ENCODE measurements at places on chromosomes 6 and 20. TPM values are rescaled to one million over a fixed set of nuclear protein-coding genes. Genes with fewer than 3 reads are reported as not detected.

GRCh38 chr6:156402227-156402626, 375.0 kb upstream of the ARID1B start:
- H3K36me3 ChIP-seq: no peaks in the 10 kb centered on the region
- peaks cover 15% of the 10 kb centered on the region for H3K4me1 ChIP-seq
- no peak overlapping the region for H3K27ac ChIP-seq
- no peak for DNase-seq

GRCh38 chr20:35742741-35743523, 872 bp upstream of the RBM39 start:
- no peak for DNase-seq
- H3K27ac ChIP-seq: peak overlapping the region; percentile 100
- H3K4me1 ChIP-seq: peaks cover 29% of the 10 kb centered on the region
- H3K36me3 ChIP-seq: peaks cover 35% of the 10 kb centered on the region
- H3K4me3 ChIP-seq: peak overlapping the region; percentile 98

DNA sequence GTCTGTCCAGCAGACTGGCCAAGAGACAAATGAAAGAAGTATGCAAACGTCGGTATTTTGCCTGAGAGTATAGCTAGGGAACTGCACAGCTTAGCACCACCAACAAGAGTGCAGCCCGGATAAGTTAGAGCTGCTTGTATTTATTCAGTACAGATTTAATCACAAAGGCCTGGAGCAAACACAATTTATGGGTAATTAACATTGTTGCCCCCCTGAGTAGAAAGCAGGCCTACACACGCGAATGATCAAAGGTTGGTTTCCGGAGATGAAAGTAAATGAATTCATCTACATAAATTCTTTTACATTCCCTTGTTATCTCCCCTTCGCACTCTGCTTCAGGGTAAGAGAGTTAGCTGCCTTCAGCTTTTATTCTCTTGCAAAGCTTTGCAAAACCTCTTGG, 24.7 kb upstream of the CRISP1 start:
- no peak overlapping the region for H3K27ac ChIP-seq
- H3K27me3 ChIP-seq: peaks cover 99% of the 10 kb centered on the region
- no peak for DNase-seq
- H3K36me3 ChIP-seq: peaks cover 27% of the 10 kb centered on the region
- peaks cover 36% of the 10 kb centered on the region for H3K4me1 ChIP-seq

- H3K4me1 ChIP-seq: peaks cover 24% of the 10 kb centered on the region
- DNase-seq: no peak
- H3K36me3 ChIP-seq: peaks cover 27% of the 10 kb centered on the region
- H3K27me3 ChIP-seq: no peaks in the 10 kb centered on the region
Measured at GRCh38 chr6:3451498-3451897, 5.4 kb downstream of the SLC22A23 start.

DNA sequence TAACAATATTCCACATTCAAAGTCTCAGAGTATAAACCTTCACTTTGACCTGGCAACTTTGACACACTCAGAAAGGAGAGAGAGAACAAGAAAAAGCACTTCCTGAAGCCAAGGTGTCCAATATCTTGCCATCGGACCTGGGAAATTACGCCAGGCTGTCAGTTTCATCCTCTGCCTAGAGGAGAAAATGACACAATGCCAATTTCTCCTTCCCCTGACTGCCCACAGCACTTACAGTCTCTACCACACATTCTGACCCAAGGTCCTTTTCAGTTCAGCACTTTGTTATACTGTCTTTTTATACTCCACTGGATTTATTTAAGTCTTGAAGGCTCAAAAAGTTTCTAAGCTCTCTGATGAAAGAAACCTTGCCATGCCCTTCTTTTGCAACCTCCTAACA, 250.4 kb downstream of the GMPR start:
- no peaks in the 10 kb centered on the region for H3K36me3 ChIP-seq
- peaks cover 15% of the 10 kb centered on the region for H3K4me1 ChIP-seq
- H3K4me3 ChIP-seq: no peak overlapping the region
- H3K27me3 ChIP-seq: no peaks in the 10 kb centered on the region
- H3K27ac ChIP-seq: no peak overlapping the region

- DNase-seq: no peak
- H3K27ac ChIP-seq: no peak overlapping the region
- peaks cover 13% of the 10 kb centered on the region for H3K4me1 ChIP-seq
- H3K36me3 ChIP-seq: no peaks in the 10 kb centered on the region
- no peak overlapping the region for H3K4me3 ChIP-seq
Measured at GRCh38 chr6:42331019-42331418, 113.4 kb upstream of the MRPS10 start.

GRCh38 chr20:43949741-43950618, 35.3 kb downstream of the TOX2 start:
- no peak overlapping the region for H3K4me3 ChIP-seq
- H3K4me1 ChIP-seq: peaks cover 32% of the 10 kb centered on the region
- DNase-seq: no peak
- H3K36me3 ChIP-seq: no peaks in the 10 kb centered on the region
- H3K27ac ChIP-seq: no peak overlapping the region

DNA sequence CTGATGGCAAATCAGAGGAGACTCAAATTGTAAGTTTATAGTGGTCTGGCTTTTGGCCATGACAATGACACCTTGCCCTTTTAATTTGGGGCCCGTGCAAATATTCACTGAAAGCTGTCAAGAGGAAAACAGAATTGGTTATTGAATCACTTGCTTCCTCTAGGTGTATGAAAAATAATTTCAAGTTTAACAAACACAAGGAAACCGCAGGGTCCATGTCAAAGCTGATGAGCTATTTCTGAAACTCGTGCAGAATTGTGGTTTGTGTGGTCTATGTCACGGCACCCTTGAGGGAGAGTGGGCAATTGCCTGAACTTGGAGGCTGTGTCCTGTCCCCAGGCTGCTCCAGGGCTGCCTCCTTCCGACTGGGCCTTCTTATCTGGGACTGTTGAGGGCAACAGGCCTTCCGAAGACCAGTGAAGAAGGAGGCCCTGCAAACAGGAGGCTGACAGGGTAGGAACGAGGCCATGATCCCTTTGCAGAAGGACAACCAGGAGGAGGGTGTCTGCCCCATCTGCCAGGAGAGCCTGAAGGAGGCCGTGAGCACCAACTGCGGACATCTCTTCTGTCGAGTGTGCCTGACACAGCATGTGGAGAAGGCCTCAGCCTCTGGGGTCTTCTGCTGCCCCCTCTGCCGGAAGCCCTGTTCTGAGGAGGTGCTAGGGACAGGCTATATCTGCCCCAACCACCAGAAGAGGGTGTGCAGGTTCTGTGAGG, 788 bp downstream of the TRIM40 start:
- H3K27me3 ChIP-seq: peaks cover 50% of the 10 kb centered on the region
- no peaks in the 10 kb centered on the region for H3K36me3 ChIP-seq
- no peak overlapping the region for H3K27ac ChIP-seq
- no peaks in the 10 kb centered on the region for H3K4me1 ChIP-seq
- no peak for DNase-seq

DNA sequence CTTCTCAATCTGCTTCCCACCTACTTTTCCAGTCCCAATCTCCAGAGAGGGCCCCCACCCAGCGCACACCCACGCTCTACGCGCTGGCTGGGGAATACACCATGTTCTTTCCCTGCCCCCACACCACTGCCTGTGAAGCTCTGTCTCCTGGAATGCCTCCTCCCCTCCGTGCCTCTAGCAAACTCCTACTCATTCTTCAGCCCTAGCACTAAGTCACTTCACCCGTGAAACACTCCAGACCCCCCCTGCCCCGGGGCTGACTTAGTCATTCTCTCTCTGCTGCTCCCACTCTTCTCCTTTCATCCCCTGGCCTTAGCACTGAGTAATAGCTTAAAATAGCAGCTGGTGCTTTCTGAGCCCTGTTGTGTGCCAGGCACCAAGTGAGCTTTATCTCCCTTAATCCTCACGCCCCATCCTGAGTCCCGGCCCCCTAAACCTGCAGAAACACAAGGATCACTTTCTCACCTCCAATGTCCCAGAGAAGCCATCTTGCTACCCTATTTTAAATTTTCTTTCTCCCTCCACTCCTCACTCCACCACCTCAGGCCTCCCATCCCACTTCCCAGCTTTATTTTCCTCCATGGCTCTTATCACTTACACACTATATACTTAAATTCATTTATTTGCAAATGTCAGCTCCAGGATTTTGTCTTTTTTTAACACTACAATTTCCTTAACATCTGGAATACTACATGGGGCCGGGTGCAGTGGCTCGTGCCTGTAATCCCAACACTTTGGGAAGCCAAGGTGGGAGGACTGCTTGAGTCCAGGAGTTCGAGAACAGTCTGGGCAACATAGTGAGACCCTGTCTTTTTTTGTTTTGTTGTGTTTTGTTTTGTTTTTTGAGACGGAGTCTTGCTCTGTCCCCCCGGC, 6.3 kb upstream of the PARD6B start:
- no peak overlapping the region for H3K4me3 ChIP-seq
- H3K36me3 ChIP-seq: no peaks in the 10 kb centered on the region
- peaks cover 12% of the 10 kb centered on the region for H3K4me1 ChIP-seq
- DNase-seq: peak; percentile 25

DNA sequence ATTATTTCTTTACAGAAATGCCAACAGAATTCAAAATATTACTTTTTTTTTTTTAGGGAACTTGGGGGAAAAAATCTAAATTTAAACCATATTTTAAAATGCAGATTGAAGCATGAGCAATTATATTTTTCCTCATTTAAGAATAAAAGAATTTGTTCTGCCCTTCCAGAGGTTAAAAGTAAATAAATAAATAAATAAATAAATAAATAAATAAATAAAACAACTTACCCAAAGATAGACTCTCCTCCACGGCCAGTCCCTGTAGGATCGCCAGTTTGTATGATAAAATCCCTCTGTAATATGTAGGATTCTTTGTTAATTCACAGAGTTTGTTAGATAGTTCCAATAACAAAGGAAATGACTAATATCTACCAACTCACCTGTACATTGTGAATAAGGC, 4.7 kb downstream of the PPIL4 start:
- H3K4me3 ChIP-seq: no peak overlapping the region
- H3K4me1 ChIP-seq: peaks cover 9% of the 10 kb centered on the region
- no peak overlapping the region for H3K27ac ChIP-seq
- peaks cover 28% of the 10 kb centered on the region for H3K36me3 ChIP-seq
- no peaks in the 10 kb centered on the region for H3K27me3 ChIP-seq

GRCh38 chr20:50567860-50568548, 57.8 kb downstream of the PTPN1 start:
- H3K4me1 ChIP-seq: no peaks in the 10 kb centered on the region
- no peaks in the 10 kb centered on the region for H3K27me3 ChIP-seq
- no peak for DNase-seq
- peaks cover 14% of the 10 kb centered on the region for H3K36me3 ChIP-seq
- H3K27ac ChIP-seq: peak overlapping the region; percentile 78

DNA sequence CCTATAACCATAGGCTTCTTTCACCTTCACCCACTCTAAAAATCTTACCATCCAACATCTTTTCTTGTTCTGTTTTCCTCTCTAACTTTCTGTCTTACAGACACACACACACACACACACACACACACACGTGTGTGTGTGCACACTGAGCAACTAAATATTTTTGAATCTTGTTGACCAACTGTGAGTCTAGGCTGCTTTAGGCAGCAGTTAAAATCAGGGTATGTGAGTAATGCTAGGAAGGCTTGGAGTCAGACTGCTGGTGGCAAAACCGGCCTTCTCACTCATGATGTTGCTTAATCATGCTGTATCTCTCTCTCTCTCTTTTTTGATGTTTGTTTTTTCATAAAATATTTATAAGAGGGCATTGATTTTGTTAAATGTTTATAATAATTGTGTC, 103.1 kb upstream of the TBX18 start:
- no peak overlapping the region for H3K4me3 ChIP-seq
- no peaks in the 10 kb centered on the region for H3K27me3 ChIP-seq
- no peaks in the 10 kb centered on the region for H3K4me1 ChIP-seq
- DNase-seq: no peak
- H3K36me3 ChIP-seq: no peaks in the 10 kb centered on the region

DNA sequence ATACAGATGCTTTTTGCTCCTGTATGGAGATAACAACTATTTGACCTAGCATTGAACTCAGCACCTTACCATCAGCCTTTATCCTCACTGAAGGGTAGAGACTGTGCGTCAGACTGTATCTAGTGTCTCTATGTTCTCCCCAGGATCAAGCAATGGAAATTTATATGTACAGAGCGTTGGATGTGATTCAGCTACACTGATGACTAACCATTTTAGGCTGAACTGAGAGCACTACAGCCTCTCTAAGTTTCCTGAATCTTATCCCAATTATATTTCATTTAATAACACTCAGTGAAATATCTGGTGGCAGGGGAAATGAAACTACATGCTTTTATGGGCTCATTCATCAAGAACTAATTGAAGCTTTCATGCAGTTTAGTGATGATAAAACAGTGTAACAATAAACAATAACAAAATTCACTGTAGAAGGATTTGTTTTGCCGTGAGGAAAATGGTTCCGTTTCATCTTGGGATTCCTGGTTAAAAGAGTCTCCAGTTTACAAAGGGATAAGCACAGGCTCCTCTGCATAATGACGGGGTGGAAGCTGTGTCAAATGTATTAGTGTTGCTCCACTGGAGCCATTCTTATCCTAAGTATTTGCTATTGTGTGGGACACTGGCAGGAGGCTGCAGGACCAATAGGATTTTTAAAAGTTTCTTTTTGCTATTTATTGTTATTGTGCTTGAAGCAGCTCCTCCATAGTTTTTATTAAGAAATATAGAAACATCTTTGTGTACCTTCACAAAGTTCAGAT, 567.6 kb upstream of the MMS22L start:
- peaks cover 47% of the 10 kb centered on the region for H3K4me1 ChIP-seq
- H3K27me3 ChIP-seq: no peaks in the 10 kb centered on the region
- H3K27ac ChIP-seq: peak overlapping the region; percentile 51
- no peak overlapping the region for H3K4me3 ChIP-seq
- no peak for DNase-seq

DNA sequence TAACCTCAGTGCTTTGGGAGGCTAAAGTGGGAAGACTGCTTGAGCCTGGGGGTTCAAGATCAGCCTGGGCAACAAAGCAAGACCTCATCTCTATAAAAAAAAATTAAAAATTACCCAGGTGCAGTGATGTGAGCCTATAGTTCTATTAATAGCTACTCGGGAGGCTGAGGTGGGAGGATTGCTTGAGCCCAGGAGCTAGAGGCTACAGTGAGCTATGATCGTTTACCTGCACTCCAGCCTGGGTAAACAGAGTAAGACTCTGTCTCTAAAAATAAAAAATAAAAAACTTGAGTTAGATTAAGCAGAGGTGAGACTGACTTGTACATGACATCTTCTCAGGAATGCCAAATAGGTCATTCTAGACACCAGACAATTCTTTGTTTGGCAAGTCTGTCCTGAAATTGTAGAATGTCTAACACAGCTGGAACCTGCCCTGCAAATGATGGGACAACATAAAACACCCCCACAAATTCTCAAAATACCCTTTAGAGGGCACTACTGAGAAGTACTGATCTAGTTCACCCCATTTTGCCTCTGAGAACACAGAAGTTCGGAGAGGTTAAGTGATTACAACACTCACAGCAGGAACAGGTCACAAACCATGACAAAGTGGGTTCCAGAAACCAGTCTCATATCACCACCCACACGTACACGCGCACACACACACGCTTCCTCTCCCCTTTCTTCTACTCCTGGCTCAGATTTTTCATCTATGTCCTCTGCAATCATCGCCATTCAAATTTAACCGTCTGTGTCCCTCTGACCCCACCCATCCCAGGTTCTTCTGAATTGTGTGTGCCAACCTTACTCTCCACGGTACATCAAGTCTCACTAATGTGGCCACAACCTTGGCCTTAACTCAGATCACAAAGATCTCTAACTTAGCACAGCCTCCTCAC, 38.3 kb downstream of the ARHGAP18 start:
- H3K4me3 ChIP-seq: no peak overlapping the region
- no peak for DNase-seq
- H3K27ac ChIP-seq: no peak overlapping the region
- H3K36me3 ChIP-seq: no peaks in the 10 kb centered on the region
- H3K4me1 ChIP-seq: peaks cover 36% of the 10 kb centered on the region
- no peaks in the 10 kb centered on the region for H3K27me3 ChIP-seq

Gene RIPOR2
- 13.5 TPM for total RNA-seq

Gene PBOV1
- total RNA-seq: not detected

Gene CLDN20
- total RNA-seq: not detected

Data from WTC11 (cell line).